ENCODE measurements at places on chromosomes 11 and 22.

- no peak for DNase-seq
Measured at GRCh38 chr11:57881647-57882046, 120.0 kb downstream of the CTNND1 start.

- DNase-seq = no peak
Measured at GRCh38 chr11:110909336-110909735, 197.1 kb upstream of the ARHGAP20 start.

- no peak for DNase-seq
Measured at GRCh38 chr11:110473706-110474105, 44.0 kb downstream of the FDX1 start.

DNA sequence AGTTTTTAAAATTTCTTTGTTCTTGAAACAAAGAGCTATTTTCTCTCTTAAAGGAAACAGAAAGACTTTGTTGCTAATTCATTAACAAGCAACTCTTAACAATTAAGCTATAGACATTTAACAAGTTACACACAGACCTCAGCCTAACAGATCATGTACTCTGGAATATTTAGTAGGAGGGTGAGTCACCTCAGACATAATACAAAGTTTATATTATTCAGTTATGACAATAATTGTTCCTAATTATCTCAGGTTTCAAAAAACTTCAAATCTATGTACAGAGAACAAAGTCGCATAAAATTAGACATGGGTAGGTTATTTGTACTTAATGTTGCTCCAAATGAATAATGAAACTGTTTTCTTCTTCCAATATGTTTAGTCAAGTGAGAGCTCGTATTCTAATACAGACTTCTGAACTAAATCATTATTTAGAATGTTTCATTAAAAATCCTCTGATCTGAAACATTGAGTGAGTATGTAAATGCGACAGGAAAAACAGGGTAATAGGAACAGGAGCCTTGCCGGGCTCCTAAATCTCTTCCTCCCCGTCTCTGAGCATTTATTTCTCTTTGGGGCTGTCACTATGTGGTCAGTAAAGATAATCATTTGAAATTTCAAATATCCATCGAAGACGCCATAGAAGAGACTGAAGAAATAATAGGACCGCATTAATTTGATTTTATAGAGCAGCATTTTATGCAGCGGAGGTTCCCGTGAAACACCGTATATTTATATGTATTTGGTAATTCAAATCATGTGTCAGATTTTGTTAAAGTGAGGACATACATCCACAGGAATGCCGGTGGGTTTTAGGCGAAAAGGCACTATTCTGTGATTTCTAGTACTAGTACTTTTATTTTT is 8.7 kb upstream of the BARX2 start:
- DNase-seq = no peak

GRCh38 chr22:36432592-36433317 is 45.0 kb upstream of the MYH9 start:
- DNase-seq = no peak

- DNase-seq = no peak
Measured at GRCh38 chr22:24501301-24502005, 6.3 kb downstream of the UPB1 start.

DNA sequence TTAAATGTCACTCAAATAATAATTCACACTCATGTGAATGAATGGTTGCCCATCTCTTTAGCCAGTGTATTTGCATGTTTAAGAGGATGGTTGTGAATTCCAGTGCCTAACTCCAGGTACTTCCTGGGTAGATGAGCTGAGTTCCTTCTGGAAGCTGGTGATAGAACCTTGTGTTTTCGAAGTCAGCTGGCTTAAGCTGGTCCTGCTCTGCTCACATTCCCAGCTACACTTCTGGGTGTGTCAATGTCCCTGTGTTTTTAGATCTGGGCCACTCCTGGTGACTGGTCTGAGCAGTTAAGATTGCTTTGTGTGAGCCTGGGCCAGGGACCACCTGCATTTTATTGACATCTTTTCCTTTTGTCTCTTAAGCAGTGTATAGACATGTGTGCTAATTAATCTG is 10.6 kb downstream of the TEAD1 start:
- no peak for DNase-seq

- no peak for DNase-seq
Measured at GRCh38 chr11:92687724-92688123, 281.7 kb upstream of the MTNR1B start.

DNA sequence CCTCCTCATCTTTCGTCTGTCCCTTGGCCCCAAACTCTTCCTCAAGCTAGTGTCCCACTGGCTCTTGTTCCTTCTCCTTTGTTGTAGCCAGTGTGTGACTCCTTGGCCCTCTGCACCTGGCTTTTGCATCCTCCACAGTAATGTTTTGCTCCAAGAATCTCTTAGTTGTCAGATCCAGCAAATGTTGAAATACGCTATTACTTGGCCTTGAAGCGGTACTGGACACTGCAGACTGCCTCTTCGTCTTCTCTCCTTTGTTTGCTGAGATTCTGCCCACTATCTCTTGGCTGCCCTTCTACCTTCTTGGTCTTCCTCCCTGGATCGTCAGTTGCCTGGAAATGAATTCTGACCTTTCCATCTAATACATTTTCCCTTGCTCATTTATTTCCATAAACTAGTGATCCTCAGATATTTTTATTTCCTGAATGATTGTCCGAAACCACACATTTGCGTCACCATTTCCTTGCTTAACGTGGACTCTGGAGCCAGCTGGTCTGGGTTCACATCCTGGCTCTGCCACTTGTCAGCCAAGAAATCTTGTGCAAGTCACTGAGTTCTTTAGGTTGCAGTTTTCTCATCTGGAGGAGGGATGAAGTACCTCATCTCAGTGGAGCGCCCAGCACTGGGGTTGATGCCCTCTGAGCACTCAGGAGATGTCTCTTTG is 113.6 kb downstream of the LDLRAD3 start:
- DNase-seq = no peak

GRCh38 chr11:124285610-124286344 is 28.0 kb downstream of the OR8D1 start:
- DNase-seq = no peak

GRCh38 chr11:12207384-12208150 is 97.2 kb downstream of the MICAL2 start:
- DNase-seq = no peak

DNA sequence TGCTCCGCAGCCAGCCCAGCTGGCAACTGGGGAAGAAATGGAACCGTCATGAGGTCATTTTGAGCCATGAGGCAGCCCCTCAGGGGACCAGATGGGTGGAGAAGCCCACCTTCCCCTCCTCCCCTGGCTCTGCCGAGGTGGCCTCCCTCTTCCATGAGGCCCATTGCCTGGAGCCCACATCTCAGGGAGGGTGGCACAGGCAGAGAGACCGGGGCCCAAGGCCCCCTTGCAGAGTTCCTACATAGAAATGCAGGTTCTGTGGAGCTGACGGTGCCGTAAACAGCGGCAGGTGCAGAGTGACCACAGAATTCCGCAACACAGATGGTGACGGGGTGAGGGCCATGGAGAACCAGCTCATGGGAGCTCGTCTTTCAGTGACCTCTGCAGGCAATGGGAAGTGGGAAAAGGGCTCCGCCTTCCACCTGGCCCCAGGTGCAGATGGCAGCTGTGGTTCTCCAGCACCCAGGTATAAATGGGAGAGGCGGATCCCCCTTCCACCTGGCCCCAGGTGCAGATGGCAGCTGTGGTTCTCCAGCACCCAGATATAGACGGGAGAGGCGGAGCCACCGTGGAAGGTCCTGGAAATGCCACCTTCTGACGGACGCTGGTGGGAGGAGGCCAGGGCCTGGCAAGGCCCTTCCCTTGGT is 765.4 kb downstream of the BRD1 start:
- DNase-seq = no peak

GRCh38 chr11:134260503-134260902 is 7.1 kb downstream of the ACAD8 start:
- no peak for DNase-seq

DNA sequence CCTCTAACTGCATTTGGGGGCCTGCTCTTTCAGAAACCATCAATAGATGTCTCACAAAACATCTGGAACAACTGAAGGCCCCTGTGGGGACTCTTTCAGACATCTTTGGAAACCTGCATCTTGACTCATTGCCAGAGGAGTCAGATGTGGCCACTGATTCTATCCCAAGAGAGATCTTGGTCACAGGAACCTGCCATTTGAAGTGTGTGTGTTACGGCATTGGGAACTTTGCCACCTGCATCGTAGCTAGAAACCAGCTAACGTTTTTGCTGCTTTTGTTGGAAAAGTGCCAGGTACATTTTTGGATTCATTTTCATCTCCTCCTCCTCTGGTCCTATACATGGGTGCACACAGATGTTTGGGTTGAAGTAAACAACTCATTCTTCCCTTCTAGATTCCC is 4.3 kb downstream of the SRRD start:
- DNase-seq = no peak

All from stimulated activated CD4-positive, alpha-beta T cell treated with anti-CD3 and anti-CD28 coated beads, TNF-alpha, amount 100 ng/mL, for 1 hour (primary cell).